ENCODE measurements at places on chromosomes 5 and 9.

DNA sequence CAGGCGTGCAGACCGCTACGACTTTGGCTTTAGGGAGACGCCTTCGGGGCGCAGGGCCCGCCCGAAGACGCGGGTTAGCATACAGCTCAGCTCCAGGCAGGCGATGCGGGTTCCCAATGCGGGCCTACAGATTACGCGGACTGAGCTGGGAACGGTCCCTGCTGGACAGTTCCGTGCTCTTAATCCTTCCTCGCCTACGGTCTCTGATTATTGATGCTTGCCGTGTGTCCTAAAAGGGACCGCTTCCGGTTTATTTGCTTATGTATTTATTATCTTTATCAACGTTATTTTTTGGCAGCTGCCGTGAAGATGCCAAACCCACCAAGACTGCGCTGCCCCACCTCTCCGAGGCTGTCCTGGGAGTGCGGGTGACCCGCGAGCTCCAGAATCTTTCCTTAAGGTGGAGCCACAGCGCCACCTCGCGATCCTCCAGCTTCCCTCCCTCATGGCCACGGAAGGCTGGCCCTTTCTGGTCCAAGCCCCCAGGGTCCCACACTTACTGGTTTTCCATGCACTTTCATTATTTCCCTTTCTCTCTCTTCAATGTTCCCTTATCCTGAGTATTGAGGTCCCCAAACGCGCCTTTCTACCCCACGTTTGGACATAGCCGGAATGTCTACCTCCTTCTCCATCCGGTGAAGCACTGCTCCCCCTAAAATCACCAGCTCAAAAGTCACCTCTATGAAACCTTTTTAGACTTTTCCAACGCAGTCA, 7.0 kb upstream of the EBF1 start:
- peak; percentile 61 for DNase-seq

DNA sequence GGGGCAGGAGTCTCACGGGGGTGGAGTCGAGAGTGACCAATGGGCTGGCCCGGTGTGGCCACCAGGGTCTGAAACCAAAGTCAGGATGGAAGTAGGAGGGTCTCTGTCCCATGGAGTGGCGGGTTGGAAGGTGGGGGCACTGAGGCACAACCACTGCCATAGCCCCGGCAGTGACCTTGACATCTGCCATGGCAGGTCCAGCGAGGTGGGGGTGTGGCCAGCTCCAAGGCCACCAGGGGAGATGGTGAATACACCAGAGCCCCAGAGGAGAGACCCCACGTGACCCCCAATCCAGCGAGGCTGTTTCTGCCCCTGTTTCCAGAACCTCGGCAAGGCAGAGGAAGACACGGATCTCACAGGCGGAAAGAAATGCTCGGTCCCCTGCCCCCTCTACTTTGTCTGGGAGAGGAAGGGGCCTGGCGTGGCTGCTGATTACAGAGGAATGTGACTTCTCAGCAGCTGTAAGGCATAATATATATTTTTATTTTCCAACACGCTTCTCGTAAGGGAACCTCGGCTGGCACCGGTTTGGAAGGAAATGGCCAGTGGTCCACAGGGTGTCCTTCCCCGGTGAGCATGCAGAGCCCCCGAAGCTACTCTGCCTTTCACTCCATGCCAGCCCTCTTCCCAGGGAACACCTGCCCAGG, 105.7 kb upstream of the SARDH start:
- no peak for DNase-seq

DNA sequence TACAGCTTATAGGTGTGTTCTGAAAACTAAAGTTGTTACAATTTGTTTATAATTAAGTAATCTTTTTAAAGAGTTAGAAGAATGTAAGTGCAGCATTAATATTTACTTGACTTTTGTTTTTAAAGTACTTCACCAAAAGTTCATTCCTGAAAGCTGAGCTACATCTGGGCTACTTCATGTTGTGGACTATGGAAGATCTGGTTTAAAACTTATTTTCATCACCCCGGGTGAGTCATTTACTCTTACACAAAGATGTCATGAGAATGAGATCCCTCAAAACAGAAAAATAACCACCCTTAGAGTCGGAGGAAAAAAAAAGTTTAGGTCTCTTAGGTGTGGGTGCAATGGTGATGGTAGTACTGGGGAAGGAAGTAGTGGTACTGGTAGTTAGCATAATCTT, 5.1 kb downstream of the POU5F2 start:
- DNase-seq: no peak

GRCh38 chr5:144712090-144712489, 541.4 kb downstream of the KCTD16 start:
- no peak for DNase-seq

DNA sequence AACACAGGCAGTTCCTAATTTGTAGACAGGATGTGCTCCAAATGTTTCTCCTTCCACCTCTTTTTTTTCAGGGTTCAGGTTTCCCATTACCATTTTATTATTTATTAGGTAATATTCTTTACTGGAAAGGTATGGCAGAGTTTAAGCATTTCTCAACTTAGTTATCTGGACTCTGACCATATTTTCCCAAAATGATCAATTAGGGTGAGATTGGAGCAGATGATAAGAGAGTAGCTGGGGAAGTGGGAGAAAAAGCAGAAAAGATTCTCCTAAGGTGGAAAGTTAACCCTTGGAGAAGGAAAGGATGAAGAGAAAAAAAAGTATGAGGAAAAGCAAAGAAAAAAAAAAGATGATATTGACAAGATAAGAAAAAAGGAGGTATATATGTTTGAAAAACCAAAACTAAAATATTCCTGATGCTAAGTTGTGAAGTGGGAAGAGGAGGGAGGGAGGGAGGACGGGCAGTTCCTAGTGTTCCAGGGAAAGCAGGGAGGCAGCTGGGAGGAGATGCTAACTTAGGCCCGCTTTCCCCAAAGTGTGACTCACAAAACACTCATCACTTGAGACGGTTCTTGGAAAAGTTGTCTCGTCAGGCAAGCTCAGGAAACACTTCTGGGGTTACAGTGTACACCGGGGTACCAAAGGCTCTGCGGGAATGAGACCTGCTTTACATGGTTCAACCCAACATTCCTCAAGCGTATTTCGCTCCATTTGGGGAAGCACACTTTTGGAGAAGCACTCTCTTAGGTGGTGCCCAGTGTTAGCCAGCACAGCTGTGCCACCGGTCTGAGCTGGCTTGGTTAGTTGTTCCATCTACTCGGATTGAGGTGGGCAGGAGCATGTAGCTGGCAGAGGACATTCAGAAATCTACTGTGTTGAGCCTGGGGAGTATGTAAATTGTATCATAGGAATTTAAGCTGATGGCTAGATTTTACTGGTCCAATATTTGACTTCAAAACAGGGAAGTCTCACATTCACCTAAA, 35.1 kb downstream of the B4GALT1 start:
- DNase-seq: no peak

DNA sequence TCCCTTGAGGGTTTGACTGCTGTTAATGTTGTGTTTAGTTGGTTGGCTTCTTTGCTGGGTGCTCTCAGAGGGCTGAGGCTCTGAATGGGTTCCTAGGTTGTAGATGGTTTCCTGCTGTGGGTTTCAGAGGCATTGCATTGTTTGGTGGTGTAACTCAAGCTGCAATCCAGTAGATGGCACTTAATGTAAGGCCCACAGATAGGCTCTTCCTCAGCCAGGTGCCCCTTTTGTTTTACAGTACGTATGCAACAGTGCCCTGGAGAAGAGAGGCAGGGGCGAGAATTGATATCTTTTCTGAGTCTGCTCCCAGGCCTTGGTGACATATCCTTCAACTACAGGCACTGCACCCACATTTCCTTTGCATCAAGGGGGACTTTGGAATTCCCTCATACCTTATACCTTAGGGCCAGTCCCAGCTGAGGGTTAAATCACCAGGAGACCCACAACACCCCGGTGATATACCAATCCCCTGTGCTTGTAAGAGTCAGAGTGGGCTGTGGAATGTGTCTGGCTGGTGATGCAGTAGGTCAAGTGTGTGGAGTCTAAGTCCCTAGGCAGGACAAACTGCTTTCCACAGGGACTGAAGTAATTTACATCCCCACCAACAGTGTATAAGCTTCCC, 7.0 kb upstream of the UGT3A2 start:
- peak; percentile 42 for DNase-seq

GRCh38 chr5:149824846-149825245, 94.7 kb downstream of the PPARGC1B start:
- DNase-seq: no peak

GRCh38 chr5:17477043-17477442, 21.0 kb upstream of the TAF11L2 start:
- no peak for DNase-seq

DNA sequence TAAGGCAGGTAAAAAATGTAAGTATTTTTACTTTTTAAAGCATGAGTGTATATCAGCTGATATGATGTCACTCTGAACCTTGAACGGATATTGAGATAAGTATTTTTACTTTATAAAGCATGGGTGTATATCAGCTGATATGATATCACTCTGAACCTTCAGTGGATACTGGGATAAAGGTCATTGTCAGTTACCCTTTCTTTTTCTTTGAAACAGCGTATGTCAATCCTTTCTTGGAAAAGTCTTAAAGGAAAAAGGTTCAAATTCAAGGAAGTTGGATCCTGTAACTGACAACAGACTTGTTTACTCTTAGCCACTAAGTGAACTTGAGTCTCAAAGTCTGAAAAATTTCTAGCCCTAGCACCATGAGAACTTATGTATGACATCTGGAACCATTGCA, 61.7 kb upstream of the IFNK start:
- no peak for DNase-seq

- no peak for DNase-seq
Measured at GRCh38 chr5:144822503-144822902, 651.8 kb downstream of the KCTD16 start.

DNA sequence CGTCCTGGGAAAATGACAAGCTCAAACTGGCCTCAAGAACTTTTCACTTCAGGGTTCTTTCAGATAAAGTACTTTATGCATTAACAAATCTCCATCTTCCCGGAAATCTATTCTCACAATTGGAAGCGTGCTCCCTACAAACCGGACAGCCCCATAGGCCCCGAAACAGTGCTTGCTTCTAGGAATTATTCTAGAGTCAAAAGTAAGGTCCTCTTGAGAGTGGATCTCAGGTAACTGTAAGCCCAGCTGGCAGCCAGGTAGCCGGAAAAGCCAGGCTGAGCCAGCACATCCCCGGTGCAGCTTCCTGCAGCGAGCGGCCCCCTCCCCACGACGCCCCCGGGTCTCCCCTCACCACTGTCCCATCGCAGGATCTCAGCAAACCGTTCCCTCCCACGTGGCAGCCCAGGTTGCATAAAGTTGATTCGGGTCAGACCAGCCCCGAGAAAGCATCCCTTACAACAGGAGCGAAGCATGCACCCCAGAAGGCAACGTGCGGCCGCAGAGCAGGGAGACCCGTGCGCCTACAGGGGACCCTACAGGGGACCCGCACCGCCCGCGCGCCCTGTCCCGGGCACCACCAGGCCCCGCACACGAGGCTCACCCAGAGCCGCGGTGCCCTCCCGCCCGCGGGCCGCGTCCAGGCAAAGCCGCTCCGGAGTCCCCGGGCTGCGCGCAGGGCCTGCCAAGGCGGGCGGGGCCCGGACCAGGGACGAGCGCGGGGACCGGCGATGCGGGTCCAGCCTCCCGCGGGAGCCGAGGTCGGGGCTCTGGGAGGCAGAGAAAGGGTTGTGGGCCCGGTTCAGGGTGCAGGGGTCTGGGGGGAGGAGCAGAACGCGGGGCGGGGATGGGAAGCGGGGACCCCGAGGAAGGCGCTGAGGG, 920 bp downstream of the LPCAT1 start:
- DNase-seq: no peak

DNA sequence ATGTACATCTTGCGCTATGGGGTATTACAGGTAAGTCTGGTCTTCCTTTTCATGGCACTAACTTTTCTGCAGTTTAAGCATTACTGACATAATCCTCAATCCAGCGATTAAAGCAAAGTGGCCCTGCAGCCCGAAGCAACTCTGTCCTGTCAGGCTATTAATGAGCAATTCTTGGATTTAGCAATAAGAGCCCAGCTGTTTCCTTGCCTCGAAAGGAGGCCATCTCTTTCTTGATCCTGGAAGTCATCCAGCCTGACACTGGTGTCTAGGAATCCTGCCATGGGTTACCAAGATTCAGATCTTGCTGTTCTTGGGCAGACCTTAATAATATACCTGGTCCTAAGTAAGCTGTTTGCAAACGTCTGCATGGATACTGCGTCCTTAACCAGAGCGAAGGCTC, 102.0 kb downstream of the RFK start:
- DNase-seq: no peak

- no peak for DNase-seq
Measured at GRCh38 chr5:143148771-143149170, 254.7 kb downstream of the NR3C1 start.

DNA sequence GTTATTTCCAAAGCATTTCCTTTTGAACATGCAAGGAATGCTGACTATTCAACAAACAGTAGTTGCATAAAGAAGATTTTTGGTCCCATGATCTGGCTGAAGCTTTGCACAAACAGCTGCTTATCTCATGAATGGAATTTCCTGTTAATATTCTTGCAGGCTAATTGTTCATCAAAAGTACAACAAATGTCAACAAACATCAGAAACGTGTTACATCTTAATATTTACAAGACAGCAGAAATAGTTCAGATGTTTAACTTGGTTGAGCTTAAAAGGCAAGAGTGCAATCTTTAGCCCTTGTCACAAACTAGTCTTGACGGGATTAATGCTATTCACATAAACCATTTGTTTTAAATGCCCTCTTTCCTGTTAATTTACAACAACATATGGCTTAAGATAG, 47.9 kb upstream of the BASP1 start:
- DNase-seq: no peak

DNA sequence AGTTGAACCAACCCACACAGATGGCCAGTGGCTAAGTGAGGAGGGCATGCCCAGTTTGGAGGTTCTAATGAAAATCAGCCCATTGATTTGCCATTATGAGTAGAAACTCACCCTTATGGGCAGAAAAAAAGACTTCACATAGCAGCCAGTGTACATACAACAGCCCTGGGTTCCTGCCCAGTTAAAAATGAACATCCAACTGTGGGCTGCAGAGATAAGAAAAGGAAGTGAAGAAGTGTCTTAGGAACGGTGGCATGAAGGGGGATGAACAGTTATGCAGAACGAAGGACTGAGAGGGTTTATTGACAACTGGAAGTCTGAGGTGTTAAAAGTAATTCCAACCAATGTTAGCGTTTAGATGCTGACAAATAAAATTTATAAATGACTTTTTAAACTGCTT, 118.4 kb downstream of the MARCHF3 start:
- DNase-seq: no peak

GRCh38 chr5:37808945-37809344, 30.9 kb downstream of the GDNF start:
- DNase-seq: no peak

DNA sequence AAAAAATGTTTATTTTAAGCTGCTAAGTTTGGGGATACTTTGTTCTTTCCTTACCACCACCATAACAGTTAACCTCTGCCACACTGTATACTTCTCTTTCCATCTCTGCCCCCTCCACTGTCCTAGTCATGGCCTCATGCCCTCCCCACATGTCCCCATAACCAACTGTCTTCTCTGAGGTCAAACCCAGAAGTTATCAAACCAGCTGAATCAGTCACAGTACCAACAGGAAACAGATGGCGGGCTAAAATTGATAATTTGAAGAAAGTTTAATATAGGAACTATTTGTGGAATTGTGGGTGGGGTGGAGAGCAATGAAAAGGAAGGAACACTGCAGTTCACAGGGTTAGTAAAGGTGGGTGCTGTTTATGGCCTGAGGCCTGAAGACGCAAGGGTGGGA, 5.7 kb upstream of the DCTN4 start:
- DNase-seq: no peak

- DNase-seq: no peak
Measured at GRCh38 chr5:16702964-16703363, 86.2 kb upstream of the RETREG1 start.

All from SW480 (cell line).